Peyer's patch (tissue), 4 donors: ENCODE measurements at places on chromosomes 7 and 10.

DNA sequence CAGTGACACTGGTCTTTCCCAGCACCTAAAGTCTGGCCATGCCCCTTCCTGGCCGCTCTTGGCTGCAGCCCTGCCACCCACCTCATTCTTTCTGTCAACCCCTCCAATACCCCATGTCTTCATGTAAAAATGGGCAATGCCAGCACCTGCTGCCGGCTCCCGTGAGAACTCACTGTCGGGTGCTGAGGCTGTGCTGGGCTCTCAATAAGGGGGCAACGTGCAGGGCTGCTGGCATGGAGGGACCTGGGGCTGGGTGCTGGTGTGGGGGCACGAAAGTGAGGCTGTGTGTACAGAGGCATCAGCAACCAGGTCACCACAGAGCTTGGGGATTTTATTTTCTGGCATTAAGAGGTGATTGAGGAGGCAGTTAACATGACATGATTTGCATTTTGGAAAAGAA lies 65.3 kb downstream of the ALOX5 start:
- DNase-seq: peak; percentile 8

DNA sequence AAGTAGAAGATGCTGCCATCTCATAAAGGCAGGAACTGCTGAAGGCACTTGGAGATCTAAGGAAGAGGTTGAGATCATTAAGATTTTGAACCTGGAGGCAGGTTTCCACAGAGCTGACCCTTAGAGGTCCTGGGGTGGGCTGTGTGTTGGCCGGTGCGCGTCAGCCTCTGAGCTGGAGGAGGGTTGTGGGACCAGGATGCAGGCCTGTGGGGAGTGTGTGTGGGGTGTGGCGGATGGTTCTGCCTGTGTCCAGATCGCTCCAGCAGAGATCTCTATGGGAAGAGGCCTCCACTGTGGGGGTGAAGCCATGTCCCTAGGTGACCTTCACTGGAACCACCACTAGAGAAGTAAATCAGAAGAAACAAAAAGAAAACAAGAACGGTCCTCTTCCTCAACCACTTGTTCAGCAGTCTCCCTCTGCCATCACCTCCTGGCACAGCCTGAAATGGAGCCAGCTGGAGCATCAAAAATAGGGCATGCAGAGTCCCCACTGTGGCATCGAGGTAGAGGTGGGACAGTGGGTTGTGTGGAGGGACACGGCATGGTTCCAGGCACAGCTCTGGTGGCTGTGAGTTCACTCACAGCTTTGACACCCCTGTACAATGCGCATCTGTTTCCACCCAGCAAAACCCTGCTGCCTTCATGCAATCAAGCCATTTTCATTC lies 453.8 kb downstream of the TCERG1L start:
- no peak for DNase-seq

GRCh38 chr10:58278274-58278961 lies 9.5 kb downstream of the CISD1 start:
- no peak for DNase-seq

GRCh38 chr7:47428052-47428767 lies 153.7 kb downstream of the TNS3 start:
- DNase-seq: no peak

- DNase-seq: no peak
Observed at GRCh38 chr10:29512425-29512974, 122.3 kb downstream of the SVIL start.

- DNase-seq: no peak
Observed at GRCh38 chr7:149759093-149759860, 14.1 kb downstream of the ZNF467 start.

- no peak for DNase-seq
Observed at GRCh38 chr10:132805599-132805998, 19.7 kb upstream of the NKX6-2 start.

DNA sequence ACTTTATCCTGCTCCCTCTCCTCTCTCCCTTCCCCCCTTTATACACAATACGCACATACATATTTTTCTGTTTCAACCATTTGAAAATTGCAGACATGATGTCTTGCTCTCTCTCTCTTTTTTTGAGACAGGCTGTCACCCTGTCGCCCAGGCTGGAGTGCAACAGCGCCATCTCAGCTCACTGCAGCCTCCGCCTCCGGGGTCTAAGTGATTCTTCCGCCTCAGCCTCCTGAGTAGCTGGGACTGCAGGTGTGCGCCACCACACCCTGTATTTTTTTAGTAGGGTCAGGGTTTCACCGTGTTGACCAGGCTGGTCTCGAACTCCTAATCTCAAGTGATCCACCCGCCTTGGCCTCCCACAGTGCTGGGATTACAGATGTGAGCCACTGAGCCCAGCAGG lies 38.5 kb downstream of the KLHDC10 start:
- DNase-seq: no peak

GRCh38 chr7:30734497-30734896 lies 17.4 kb upstream of the INMT start:
- no peak for DNase-seq

- DNase-seq: no peak
Observed at GRCh38 chr7:98913026-98913425, 34.7 kb downstream of the TRRAP start.

- DNase-seq: peak; percentile 76
Observed at GRCh38 chr7:4791738-4792536, 16.5 kb downstream of the AP5Z1 start.

GRCh38 chr10:29709484-29710002 lies 74.8 kb upstream of the SVIL start:
- DNase-seq: no peak

GRCh38 chr10:44917848-44918247 lies 6.7 kb downstream of the TMEM72 start:
- DNase-seq: no peak

DNA sequence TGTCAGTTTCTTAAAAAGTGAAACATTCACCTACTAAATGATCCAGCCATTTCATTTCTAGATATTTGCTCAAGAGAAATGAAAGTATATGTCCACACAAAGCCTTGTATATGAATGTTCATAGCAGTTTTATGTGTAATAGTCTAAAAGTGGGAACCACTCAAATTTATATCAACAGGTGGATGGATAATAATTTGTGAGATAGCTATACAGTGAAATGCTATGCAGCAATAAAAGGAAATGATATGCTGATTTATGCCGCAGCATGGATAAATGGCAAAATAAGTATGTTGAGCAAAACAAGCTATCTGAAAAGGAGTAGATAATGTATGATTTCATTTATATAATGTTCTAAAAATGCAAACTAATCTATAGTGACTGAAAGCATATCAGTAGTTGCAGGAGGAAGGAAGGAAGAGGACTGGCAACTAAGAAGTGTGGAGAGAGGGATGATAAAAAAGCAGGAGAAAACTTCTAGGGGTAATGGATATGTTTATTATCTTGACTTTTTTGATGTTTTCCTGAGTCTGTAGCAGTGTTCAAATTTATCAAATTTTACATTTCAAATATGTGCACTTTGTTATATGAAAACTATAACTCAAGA lies 80.6 kb downstream of the ABCB5 start:
- DNase-seq: no peak

GRCh38 chr10:43237631-43238446 lies 29.0 kb downstream of the RASGEF1A start:
- peak; percentile 21 for DNase-seq
